ENCODE measurements at places on chromosomes 1 and 21.

DNA sequence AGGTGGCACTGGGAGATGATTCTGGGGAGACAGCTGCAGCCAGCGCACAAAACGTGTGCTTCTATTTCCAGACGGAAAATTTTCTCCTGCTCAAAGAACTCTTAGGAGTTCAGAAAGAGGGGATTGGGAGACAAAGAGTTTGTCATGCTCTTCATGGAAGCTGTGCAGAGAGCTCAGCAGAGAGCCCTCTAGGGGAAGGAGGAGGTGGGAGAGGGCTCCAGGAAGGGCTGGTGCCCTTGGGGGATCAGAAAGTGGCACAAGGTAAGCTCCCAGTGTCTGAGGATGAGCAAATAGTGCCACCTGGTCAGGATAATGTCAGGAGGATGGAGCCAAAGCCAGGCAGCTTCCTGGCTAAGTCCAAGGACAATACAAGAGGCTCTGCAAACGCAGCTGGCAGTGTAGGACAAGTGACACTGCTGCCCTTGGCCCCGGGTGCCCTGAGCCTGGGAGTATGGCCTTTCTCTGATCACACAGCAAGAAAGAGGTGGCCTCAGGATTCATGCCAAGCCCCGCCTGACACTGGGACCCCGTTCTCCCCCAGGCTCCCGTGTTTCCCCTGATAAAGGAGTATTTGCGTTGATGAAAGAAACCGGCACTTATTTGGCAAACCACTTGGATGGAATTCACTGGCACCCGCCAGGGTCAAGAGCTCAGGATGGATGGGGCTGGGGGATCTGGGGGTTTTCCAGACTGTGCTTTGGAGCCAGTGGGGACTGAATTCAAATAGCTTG, 254.0 kb downstream of the PTPRU start:
- no peak for DNase-seq

- DNase-seq = no peak
Observed at GRCh38 chr1:74637296-74637695, 36.3 kb downstream of the ERICH3 start.

DNA sequence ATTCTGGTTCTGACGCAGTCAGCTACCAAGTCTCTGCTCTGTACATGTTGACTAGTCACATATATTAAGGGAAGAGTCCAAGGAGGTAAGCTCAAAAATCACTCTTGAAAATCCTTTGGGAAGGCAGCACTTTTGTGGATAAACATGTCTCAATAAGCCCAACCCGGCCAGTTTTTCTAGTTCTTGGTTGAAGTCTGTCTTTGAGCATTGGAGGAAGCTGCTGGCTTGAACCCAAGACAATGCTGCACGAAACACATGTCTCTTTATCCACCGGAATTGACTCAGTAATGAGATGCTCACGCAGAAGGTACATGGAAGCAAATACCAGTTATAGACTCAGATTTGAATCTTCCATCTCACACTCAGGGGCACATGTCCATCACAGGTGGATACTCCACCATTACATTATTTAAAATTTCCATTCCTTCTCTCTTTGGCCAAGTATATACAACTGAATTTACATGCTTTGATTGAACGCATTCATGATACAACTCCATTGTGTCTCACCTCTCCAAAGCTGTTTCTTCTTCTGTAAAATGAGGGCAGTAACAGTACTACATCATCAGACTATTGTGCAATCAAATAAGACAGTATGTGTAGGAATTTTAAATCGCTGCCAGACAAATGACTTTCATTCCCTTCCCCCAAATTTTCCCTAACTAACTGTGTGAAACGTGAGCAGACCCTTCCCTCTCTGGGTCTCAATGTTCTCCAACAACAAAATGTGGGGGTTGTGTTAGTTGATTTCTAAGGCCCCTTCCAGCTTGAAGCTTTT, 9.6 kb upstream of the GUCA2A start:
- peak; percentile 45 for DNase-seq

GRCh38 chr1:30719406-30720270, 3.7 kb downstream of the MATN1 start:
- DNase-seq = peak; percentile 60

DNA sequence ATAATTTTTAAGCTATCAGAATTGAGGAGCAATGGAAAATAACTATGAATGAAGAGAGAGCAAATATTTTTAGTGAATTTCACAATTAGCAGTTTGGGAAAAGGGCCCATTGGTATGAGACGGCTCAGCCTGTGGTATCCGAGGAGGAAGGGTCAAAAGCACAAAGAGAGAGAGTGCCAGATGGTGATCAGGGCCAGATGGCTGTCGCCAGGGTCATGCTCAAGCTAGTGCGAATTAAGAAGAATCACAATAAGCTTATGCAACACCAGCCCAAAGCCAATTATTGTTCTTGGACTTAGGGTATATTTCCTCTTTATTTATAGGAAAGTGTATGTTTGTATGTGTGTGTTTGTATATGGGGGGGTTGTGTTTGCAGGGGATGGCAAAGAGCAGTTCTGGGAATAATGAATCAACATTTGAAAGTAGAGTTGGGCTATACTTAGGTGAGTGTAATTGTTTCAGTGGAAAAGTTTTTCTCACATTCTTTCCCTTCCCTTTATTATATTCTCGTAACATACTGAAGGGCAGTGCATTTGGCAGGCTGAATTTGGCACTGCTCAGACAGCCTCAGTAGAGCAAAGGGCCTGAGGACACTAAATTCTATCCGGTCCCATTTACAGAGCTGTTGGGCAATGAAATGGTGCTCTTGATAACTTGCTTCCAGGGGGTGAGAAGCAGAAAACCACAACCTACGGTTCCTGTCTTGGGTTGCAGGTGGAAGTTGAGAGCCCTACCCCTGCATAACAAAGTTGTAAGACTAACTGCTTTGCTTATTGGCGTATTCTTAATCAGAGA, 19.5 kb upstream of the DDR2 start:
- DNase-seq = peak; percentile 38

GRCh38 chr1:59013928-59014279, 230.1 kb upstream of the JUN start:
- DNase-seq = no peak

- DNase-seq = no peak
Observed at GRCh38 chr1:147283011-147283410, 40.5 kb downstream of the CHD1L start.

GRCh38 chr1:173050865-173051264, at the start of gene TNFSF18:
Gene TNFSF18 (minus strand): TSS chr1:173050941. CDS start chr1:173050896, 45 bp downstream.
- peak; percentile 84 for DNase-seq

GRCh38 chr1:198072177-198072576, 84.6 kb upstream of the NEK7 start:
- peak; percentile 1 for DNase-seq

DNA sequence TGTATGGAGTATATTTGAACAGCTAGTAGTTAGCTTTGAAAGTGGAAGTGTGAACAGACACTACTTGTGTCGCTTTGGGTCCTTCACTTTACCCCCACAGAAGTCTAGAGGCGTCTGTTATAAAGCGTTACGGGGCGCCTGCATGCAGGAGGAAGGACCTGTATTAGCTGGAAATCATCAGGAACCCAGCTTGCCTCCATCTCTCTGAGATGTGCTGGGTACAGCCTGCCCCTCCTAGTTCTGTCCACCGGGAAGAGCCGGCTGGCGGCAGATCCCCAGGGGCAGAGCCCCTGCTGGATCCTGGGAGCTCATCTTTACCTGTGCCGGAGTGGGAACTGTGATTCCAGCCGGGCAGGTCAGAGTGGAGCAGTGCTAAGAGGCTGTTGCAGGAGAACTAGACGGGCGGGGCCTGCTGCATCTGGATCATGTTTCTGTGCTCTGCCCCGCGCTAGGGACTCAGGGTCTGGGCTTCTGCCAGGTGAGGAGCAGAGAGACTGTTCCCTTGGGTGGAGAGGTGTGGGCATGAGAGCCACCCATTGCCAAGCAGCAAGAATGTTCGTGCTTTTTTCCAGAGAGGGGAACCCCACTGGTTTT, 22.3 kb upstream of the SPSB1 start:
- no peak for DNase-seq

- no peak for DNase-seq
Observed at GRCh38 chr1:180976732-180977357, 45.8 kb downstream of the STX6 start.

DNA sequence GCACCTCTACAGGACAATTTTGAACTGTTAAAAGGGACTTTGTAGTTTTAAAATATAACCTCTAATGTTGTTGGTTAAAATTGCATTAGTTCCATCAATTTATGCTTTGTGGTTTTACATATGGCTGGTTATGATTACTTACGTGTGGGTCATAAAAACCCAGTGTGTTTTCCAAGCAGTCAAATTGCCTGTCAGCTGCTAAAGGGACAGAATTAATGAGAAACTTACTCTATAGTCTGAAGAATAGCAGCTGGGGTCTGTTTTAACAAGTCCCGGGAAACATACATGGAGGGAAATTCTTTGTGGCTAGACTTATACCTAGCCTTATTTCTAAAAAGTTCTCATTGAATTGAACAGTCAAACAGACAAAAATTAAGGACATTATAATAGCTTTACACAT, 820.9 kb upstream of the ADGRL4 start:
- no peak for DNase-seq

- peak; percentile 89 for DNase-seq
Observed at GRCh38 chr1:171110621-171111326, 20.1 kb downstream of the FMO3 start.

GRCh38 chr21:42532466-42533181, 19.0 kb downstream of the SLC37A1 start:
- peak; percentile 35 for DNase-seq

DNA sequence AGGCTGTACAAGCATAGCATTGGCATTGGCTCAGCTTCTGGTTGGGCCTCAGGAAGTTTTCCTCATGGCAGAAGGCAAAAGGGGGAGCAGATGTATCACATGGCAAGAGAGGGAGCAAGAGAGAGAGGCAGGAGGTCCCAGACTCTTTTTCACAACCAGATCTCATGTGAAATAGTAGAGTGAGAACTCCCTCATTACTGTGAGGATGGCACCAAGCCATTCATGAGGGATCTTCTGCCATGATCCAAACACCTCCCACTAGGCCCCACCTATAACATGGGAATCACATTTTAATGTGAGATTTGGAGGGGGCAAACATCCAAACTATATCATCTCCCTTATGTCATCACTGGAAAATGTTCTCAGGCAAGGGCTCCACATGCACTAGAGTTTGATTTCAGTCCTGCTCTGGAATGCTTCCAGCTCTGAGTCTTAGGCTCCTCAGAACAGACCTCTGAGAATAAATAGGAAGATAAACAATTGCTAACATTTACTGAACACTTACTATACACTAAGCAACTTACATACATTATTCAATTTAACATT, 39.4 kb upstream of the VTCN1 start:
- no peak for DNase-seq

GRCh38 chr1:216535059-216535458, 111.8 kb upstream of the USH2A start:
- no peak for DNase-seq

DNA sequence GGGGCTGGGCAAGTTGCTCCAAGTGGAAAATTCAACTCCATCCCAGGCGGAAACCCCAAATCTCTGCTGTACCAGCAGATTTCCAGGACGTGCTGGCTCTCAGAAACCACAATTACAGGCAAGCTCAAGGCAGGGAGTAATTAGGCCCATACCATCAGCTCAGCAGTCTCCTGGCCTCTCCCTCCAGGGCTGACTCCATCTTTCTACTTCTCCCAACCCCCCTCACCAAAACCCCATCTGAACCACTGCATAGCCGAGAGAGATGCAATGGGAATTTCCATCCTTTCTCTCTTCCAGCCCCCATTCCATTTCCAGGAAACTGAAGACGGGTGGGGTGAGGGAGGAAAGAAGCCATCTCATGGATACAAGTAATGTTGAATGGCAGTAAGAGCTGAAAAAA, 41.2 kb downstream of the ARHGEF11 start:
- no peak for DNase-seq

DNA sequence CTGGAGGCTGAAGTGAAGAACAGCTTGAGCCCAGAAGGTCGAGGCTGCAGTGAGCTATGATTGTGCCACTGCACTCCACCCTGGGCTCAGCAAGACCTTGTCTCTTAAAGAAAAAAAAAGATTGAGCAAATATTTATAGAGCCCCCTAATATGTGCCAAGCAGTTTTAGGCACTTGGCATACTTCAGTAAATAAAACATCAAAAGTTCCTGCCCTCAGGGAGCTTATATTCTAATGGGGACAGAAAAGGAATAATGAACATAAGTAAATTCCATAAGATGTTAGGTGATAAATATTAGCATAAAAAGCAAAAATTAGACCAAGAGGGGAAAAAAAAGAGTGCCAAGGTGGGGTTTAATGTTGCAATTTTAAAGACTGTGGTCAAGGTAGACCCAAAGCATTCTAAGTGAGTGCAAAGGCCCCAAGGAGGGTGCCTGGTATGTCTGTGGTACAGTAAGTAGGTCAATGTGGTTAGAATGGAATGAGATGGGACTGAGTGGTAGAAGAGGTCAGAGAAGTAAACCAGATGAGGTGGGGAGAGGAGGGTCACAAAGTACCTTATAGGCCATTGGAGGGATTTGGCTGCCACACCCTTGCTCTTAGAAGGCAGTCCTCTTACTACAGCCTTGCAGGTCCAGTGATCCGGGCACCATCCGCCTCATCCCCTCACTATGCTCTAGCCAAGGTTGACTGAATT, 2.2 kb upstream of the TOE1 start:
- DNase-seq = no peak

- DNase-seq = no peak
Observed at GRCh38 chr1:44822981-44823451, 14.7 kb downstream of the BTBD19 start.

DNA sequence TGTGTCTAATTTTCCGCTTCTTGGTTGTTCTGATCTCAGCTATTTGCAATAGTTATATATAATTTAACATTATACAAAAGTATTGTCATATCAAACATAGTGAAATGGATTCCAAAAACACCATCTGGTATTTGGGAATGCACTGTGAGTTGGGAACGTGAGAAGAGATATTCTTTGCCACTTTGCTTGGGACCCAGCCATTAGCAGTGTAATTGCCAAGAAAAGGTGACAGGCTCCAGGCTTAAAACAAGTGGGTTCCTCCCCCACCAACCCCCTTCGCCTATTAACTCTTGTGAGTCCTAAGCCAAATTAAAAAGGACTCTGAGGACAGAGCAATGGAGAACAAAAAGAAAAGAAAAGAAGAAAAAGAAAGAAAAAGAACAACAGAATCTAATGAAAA, 186.7 kb upstream of the NFIA start:
- DNase-seq = no peak

GRCh38 chr21:35995522-35996088, 64.7 kb downstream of the SETD4 start:
- no peak for DNase-seq

- no peak for DNase-seq
Observed at GRCh38 chr1:33429332-33429731, 1.6 kb downstream of the PHC2 start.

DNA sequence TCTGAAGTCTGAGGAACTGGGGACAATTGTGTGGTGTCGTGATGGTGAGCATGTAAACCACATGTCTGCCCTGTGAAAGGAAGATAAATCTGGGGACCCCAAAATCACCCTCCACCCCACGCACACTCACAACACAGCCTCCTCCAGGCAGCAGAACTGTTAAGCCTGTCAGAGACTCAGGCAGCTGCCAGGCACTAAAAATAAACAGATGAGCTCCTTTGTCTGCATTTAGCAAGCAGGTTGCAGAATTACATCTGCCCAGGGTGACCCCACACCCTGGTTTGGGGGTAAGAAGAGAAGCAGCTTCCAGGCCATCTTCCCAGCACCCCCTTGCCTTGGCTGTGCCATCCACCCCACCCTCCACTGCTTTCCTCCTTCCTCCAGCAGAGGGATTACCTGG, 119.1 kb upstream of the RUNX3 start:
- no peak for DNase-seq
